ENCODE measurements at places on chromosomes 6 and 20.

DNA sequence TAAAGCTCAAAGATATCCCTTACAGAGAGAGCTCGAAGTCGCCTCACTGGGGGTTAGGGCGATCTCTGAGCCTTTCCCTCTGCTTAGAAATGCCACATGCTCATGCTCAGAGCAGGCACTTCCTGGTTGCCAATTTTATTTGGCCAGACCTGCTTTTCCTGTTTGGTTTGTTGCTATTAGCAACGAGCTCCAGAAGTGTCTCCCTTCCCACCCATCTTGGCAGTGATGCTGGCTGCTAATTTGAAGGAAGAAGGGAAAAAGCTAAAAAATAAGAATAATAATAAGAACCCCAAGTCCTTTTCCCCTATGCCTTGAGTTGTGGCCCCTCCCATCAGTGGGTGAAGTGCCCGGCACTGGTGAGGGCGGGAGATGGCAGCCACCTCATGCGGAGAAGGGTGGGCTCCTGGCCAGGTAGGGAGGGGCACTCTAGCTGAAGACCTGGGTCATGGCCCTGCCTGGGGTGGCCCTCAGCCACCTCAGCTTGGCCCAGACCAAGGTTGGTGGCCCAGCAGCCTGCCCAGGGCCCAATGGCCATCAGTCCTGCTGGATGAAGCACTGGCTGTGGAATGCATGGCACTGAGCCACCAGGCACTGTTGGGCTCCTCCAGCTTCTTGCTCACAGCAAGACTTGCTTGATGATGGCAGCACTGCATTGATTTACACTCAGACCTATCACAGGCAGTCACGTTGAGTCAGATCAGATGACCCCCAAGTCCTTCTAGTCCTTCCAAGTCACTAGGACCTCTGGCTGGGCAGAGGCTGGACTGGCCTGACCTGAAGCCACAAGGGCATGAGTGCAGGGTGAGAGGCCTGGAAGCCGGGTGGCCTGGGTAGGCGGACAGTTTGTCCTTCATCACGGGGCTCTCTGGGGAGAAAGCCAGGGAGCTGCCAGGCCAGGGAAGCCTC, 79.0 kb downstream of the SYNJ2 start:
- DNase-seq: peak; percentile 100

- no peak for DNase-seq
Observed at GRCh38 chr6:144477856-144478255, 192.7 kb downstream of the UTRN start.

- no peak for DNase-seq
Observed at GRCh38 chr20:17782768-17783167, 83.0 kb downstream of the BANF2 start.

DNA sequence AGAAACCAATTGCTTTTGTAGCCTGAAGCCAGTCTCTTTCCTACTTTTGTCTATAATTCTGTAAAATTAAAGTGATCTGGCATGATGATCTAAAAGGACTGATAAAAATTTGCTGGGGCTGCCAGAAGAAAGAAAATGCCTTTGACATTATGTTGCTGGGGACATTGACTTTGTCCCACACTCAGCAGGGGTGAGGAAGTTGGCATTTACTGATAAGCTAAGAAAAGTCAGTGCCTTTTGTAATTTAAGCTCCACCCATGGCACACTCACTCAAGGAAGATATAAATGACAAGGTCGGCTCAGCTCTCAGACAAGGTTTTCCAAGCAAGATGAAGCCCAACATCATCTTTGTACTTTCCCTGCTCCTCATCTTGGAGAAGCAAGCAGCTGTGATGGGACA, at the start of gene SEMG1:
TSS of gene SEMG1 (plus strand) at position 309 of the 400 bp plus-strand sequence. CDS start at position 330, 21 bp downstream.
- no peak for DNase-seq

DNA sequence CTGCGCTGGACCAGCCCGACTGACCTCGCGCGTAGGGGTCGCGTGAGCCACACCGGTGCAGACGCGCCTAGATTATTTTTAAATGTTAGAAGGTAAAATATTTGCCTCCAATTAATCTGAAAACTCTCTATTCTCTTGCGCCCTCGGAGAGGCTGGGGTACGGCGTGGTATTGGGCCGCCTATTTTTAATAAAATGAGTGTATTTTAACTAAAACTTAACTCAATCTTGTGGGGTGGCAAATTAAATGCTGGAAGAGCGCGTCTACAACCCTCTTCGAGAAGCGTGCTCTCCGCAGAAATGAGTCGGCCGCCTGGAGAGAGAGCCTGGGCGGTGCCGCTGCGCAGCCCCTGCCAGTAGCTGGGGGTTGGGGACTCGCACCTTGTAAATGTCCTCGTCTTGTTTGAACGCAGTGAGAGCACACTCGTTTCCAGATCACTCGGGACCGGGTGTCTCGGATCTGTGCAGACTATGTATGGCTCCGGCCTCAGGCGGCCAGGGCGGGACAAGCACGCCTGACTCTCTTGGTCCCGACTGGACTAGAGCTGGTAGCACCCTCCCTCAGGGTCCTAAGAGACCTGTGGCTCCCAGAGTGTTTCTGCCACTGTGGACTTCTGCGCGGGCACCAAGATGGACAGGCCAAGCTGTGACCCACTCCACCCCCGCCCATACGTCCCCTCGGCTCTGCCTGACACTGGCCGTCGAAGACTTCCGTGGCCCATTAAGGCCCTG, 2.0 kb upstream of the MAFB start:
- DNase-seq: no peak

DNA sequence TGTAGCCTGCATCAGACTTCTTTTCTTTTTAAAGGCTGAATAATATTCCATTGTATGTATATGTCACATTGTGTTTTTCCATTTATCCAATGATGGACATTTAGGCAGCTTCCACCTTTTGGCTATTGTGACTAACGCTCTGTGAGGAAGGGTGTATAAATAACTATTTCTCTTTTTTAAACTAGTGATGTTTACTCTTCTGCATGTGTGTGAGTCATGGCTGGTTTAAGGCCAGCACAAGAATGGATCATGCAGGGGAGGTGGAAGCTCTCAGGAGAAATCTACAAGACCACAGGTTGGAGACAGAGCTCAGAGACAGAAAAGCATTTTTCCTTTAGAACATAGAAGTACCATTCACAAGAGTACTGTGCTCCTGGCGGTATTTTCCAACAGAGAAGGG, 307.2 kb downstream of the SOX4 start:
- DNase-seq: peak; percentile 33

DNA sequence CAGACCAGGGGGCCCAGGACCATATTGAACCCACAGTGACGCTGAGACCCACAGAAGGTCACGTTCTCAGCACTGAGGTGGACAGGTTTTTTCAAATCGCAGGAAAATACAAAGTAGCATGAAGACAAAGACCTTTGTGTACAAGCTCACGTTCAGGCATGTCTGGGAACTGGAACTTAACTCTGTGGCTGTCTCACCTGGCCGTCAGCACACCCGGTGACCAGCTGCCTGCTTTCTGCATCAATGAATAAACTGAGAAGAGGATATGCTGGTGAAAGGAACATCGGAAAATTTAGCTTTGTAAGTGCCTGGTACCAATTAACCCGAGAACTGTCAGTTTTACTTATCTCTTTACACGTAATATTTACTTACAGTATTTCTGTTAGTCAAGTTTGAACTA, 36.5 kb downstream of the WDR27 start:
- no peak for DNase-seq

DNA sequence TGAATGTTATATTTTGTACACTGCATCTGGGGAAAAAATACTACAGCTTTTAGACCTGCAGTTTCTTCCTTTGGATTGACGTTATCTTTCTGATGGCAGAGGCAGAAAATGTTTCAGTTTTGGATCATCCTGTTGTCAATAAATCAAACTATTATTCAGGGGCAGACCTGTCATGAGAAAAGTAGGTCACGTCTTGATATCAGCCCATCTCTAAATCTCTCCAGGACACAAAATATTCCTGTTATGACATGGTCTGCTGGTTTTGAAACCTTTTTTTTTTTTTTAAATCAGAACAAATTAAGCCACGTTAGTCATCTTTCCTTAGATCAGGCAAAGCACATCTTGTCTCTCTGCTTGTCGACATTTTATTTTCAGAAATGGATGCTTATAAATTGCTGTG, 24.0 kb downstream of the IL20RA start:
- DNase-seq: no peak

- DNase-seq: no peak
Observed at GRCh38 chr20:41123631-41124030, 13.7 kb upstream of the PLCG1 start.

DNA sequence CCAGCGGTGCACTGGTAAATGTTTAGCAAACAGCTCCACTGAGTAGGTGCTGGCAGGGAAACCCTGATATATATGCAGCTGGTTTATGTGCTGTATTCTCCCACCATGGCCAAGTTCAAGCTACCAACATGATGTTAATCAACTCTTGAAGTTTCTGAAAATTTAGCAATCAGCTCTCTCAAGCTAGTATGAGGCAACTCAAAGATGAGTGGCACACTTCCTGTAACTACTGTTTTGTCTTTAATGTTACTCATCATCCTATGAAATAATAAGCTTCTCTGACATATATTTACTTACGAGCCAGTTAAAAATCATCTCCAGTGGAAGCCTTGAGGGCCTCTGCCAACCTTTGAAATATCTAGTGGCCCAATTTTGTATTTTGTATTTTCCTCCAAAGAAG, 54.7 kb downstream of the TRMT6 start:
- no peak for DNase-seq

DNA sequence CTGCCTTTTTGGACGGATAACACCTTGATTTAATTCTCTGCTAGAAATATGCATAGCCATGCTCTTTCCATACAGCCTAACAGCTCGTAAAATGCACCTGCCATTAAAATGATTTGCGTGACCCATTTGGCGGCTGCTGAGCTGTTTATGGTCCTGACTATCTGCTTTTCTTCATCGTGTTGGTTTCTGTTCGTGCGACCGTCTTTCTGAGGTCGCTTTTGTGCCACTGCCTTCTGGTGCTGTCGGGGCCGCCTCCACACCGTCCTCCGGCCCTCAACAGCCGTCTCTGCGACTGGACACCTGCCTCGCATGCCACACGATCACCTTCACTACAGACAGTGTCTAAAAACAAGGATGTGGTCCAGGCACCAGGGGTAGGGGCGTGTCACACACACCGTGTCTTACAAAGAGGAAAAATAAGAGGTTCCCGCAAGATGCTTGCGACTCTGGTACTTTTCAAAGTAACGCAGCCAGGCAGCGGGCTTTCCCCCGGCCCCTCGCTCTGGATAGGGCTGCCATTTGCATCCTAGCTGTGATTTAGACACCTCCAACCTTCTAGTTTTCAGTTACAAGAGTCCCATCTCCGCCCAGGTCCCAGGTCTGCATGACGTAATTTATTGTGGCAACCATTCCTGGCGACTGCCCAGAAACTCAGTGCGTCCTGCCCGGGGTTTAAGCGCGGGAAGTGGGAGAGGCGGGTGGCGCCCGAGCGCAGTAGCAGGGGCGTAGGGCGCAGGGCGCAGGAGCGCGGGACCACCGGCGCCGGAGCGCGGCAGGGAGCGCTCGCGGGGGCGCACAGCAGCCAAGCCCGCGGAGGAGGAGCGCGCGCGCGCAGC, at the start of gene STMND1:
TSS of gene STMND1 (plus strand) at position 629 of the 836 bp plus-strand sequence. CDS start 208 bp downstream, outside the sequence.
- no peak for DNase-seq

- DNase-seq: no peak
Observed at GRCh38 chr6:48744948-48745347, 634.0 kb upstream of the PTCHD4 start.

DNA sequence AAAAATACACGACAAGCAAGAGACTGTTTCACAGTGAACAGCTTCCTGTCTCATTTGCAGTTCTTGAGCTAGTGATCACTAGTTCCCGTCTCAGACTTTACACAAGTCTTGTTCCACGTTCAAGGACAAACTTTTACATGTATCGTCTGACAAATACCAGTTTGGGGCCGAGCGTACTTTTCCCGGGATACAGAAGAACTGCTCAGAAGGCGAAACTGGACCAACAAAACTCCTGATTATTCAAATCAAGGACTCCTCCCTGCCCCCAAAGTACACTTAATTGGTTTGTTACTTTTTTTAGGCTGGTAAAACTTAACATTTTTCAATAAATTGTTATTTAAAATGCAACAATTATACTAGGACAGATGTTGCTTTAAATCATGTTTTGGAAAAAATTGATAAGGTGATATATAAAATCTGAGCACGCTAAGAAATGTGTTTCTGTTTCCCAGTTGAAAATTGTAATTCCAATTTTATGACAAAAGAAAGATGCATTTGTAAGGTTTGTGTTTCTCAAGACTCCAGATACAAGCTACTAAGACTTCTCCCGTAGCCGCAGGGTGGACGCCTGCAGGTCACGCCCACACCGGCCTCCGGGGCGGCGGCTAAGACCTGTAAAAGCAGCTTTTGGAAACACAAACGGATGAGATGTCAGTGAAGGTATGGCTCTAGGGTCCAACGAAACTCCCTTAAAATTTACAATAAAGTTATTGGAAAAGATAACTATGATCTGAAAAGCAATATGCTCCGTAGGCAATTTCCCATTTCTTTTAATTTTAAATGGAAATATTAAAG, 16.8 kb upstream of the TCFL5 start:
- DNase-seq: no peak

- no peak for DNase-seq
Observed at GRCh38 chr6:147156799-147157382, 47.3 kb upstream of the STXBP5 start.

GRCh38 chr6:14924126-14925024, 321.5 kb upstream of the JARID2 start:
- DNase-seq: no peak

DNA sequence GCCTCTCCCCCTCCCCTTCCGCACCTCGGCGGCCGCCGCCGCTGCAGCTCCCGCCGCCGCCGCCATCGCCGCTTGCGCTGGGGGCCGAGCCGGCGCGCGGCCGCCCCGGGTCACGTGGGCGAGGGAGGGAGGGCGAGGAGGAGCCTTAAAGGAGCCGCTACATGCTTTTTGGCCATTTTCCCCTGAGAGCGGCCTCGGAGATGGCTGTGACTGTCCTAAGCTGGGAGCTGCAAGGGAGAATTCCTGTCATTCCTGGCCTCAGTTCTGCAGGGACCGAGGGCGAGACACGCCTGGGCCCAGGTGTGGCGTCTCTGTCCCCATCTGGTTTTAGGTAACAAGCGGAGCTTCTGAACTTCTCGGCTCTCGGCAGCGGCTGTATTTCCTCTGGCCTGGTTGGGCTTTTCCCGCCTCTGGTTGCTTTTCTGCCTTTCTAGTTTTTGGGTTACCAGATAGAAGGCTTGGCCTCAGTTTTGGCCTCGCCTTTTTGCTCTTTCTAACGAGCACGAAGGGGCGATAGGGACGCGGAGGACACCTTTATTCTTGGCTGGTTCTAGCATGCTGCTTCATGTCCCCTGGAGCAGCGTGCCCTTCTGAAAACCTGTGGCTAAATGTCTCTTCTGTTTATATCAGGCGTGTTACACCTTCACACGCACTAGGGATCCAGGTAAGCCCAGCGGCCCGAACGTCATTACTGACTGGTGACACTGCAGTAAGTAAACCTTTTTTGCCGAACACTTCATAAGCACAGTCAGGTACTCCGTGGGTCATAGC, at the start of gene EHMT2:
TSS of gene EHMT2 (minus strand) at position 87 of the 771 bp plus-strand sequence. CDS start at position 66, 21 bp downstream.
- peak; percentile 43 for DNase-seq

DNA sequence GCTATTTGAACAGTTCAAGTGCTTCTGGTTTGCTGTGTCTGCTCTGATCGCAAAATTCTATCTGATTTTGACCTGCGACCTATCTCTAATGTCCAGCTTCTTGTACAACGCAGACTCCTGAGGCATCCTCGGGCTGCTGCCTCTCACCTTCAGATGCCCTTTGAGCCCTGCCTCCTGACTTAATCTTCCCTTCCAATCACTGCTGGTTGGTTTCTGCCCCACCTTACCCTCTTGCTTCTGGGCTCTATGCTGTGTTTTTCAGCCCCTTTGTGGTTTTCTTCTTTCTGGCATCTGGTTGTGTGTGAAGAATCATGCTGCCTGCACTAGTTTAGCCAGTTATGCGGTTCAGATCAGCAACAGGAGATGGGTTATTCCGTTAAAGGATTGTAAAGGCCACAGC, 131.2 kb upstream of the THEMIS start:
- DNase-seq: no peak

Measured in RCC 7860 (cell line).